SJCRH30 (cell line): ENCODE measurements at places on chromosomes 4 and X. TPM values are rescaled to one million over a fixed set of nuclear protein-coding genes. Genes with fewer than 3 reads are reported as not detected.
A peak's percentile ranks its signal among the peaks of the same experiment; 100 is the strongest.

GRCh38 chr4:8840006-8840793, 31.4 kb downstream of the HMX1 start:
- no peak overlapping the region for H3K4me3 ChIP-seq
- no peak for DNase-seq
- 0 out of 2 replicates have a peak, but pooled peaks cover 6% of the 10 kb centered on the region for H3K27me3 ChIP-seq
- H3K36me3 ChIP-seq, result no peaks in the 10 kb centered on the region
- no peak overlapping the region for H3K27ac ChIP-seq

- no peaks in the 10 kb centered on the region for H3K27me3 ChIP-seq
- H3K27ac ChIP-seq, result no peak overlapping the region
Observed at GRCh38 chr4:124708517-124709300, 3.8 kb downstream of the ANKRD50 start.

DNA sequence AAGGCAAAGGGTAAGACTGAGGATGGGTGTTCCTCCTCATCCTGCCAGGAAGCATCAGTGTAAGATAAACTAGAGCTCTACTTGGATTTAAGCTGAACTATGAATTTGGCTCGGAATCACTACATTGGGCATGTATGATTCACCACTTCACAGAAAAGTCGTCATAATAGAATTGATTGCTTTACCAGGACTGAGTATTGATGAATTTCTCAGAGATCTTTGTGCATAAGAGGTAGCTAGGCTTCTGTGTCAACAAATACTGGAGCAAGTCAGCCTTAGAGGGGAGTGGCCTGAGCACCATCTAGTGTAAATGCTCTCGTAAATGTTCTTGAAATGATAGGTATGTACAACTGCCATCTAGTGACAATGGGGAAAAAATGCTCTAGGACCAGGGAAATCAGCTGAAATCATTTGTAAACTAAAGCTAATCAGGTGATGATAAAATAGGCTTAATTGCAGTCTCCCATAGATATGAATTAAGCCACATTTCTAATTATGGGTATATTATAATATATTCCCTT, 309.5 kb upstream of the FMR1 start:
- no peak overlapping the region for H3K4me3 ChIP-seq
- H3K27ac ChIP-seq, result no peak overlapping the region

Gene BRCC3
- 16.6 and 17.5 TPM in 2 replicates for total RNA-seq

DNA sequence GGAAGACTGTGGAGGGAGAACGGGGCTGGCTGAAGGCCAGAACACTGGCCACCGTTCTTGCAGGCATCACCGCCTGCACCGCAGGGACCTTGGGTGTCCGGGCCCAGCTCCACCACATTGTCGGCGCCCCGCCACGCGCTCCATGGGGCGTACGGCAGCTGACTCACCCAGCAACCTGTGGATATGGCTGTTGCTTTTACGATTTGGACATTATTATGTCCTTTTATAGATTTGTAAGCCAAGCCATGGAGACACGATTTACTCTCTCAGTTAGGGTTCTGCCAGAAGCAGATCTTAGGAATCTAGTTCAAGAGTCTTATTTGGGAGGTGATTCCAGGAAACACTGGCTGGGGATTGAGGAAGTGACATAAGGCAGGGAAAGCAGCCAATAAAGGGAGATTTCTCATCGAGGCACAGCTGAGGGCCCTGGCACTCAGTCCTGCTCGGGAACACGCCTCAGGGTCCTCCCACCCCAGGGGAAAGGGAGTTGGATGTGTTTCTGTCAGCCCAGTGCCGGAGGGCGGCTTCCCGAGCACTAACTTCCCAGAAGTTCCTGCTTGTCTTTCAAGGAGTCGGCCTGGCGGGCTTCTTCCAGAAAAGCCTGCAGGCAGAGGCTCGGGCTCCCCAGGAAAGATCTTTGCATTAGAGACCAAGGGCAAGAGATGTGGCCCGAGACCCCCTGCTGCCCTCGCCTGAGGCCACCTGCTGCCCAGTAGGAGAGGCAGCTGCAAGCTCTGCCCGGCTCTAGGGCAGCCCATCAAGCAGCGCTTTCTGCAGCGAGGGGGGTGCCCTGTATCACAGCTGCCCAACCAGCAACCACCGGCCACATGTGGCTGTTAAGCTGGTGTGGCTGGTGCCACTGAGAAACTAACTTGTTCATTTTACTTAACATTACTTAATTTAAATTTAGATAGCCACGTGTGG, 52.9 kb downstream of the CRMP1 start:
- no peak for DNase-seq
- peaks cover 11% of the 10 kb centered on the region; the same call in 1 of the 2 replicates for H3K4me1 ChIP-seq
- H3K36me3 ChIP-seq, result peaks cover 41% of the 10 kb centered on the region
- H3K27me3 ChIP-seq, result no peaks in the 10 kb centered on the region

- H3K27ac ChIP-seq, result no peak overlapping the region
- H3K27me3 ChIP-seq, result no peaks in the 10 kb centered on the region
- DNase-seq, result no peak
- H3K4me1 ChIP-seq, result no peaks in the 10 kb centered on the region
Observed at GRCh38 chrX:136586386-136586785, 54.4 kb downstream of the VGLL1 start.

DNA sequence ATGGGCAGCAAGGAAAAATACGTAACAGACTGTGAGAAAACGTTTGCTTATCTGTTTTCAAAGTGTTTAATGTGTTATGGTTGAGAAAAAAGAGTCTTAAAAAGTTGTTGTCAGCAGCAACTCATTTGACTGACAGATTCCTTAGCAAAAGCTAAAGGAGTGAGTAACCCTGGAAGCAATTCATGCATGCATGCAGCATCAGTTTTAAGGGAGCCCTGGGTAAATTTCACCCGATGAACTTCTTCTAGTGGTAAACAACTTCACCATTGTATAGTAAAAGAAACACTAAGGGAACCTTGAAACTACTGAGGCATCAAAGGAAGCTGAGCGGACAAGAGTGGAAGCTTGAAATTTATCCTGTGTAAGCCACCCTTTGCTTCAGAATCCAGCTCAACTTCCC, 583.2 kb upstream of the INTU start:
- H3K27ac ChIP-seq, result no peak overlapping the region
- H3K27me3 ChIP-seq, result no peaks in the 10 kb centered on the region

Gene CT45A3
- not detected in 2 replicates for total RNA-seq

GRCh38 chr4:150625033-150625432, 43.1 kb downstream of the MAB21L2 start:
- no peaks in the 10 kb centered on the region for H3K27me3 ChIP-seq
- no peak overlapping the region for H3K27ac ChIP-seq
- H3K4me3 ChIP-seq, result no peak overlapping the region
- H3K4me1 ChIP-seq, result no peaks in the 10 kb centered on the region
- H3K36me3 ChIP-seq, result no peaks in the 10 kb centered on the region

- no peaks in the 10 kb centered on the region for H3K27me3 ChIP-seq
- H3K4me3 ChIP-seq, result no peak overlapping the region
- no peaks in the 10 kb centered on the region for H3K36me3 ChIP-seq
- H3K4me1 ChIP-seq, result no peaks in the 10 kb centered on the region; the same call in 1 of the 2 replicates
- H3K27ac ChIP-seq, result no peak overlapping the region
Observed at GRCh38 chr4:165810726-165811125, 62.3 kb upstream of the TLL1 start.

Gene NIPAL1
- 0.04 and 0.05 TPM in 2 replicates for total RNA-seq

DNA sequence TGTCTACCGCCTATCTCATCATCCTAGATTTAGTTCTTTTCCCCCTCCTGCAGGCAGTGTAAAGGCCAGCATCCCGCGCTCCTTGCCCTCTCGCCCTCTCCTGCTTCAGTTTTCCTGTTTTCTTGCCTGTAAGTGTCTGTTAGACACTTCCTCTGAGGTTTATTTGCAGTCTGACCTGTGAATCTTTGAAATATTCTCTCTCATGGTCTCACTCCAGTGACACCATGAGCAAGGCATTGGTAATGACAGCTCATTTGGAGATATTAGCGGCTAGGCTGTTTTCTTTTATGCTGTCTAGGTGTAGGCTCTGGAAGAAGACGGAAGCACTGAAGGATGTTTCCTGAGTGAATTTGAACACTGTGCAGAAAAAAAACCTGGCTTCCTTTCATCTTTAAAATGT, 179.6 kb downstream of the KDR start:
- H3K36me3 ChIP-seq, result no peaks in the 10 kb centered on the region
- no peaks in the 10 kb centered on the region for H3K4me1 ChIP-seq
- H3K27me3 ChIP-seq, result no peaks in the 10 kb centered on the region; the same call in 1 of the 2 replicates
- no peak overlapping the region for H3K4me3 ChIP-seq
- no peak for DNase-seq

Gene FAAH2
- total RNA-seq, result 6.2 and 9.4 TPM in 2 replicates

DNA sequence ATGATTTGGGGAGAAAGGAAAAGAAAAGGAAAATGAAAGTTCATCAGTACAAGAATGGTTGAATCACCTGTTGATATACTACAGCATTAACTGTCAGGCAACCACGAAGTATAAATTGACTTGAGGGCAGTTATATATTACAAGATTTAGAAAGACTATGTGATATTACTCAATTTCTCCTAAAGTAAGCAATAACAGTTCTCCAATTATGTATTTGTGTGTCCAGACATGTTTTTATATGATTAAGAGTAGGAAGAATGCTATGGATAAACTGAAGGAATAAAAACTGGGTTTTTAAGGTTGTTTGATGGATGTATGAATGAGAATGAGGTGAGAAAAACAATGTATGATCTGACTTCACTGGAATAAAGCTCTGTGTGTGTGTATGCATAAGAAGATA, 2234.4 kb downstream of the ARAP2 start:
- no peaks in the 10 kb centered on the region for H3K4me1 ChIP-seq
- DNase-seq, result no peak
- no peaks in the 10 kb centered on the region for H3K27me3 ChIP-seq
- no peak overlapping the region for H3K4me3 ChIP-seq
- H3K36me3 ChIP-seq, result no peaks in the 10 kb centered on the region
- H3K27ac ChIP-seq, result no peak overlapping the region

- H3K36me3 ChIP-seq, result no peaks in the 10 kb centered on the region
- H3K27me3 ChIP-seq, result no peaks in the 10 kb centered on the region
- no peak overlapping the region for H3K27ac ChIP-seq
- H3K4me1 ChIP-seq, result peaks cover 6% of the 10 kb centered on the region
Observed at GRCh38 chrX:74383611-74384010, 37.7 kb upstream of the SLC16A2 start.

Gene SLC39A8
- 0.13 TPM in 1 of 2 replicates, not detected in the other for total RNA-seq

Gene USP9X
- total RNA-seq, result 62.7 and 72.9 TPM in 2 replicates

- peaks cover 5% of the 10 kb centered on the region; the same call in 1 of the 2 replicates for H3K36me3 ChIP-seq
- H3K27ac ChIP-seq, result no peak overlapping the region
- no peaks in the 10 kb centered on the region for H3K4me1 ChIP-seq
- no peaks in the 10 kb centered on the region for H3K27me3 ChIP-seq
Observed at GRCh38 chr4:147913137-147913536, 181.2 kb downstream of the ARHGAP10 start.

GRCh38 chr4:52059372-52059771, 8.3 kb downstream of the SPATA18 start:
- H3K27me3 ChIP-seq, result no peaks in the 10 kb centered on the region
- no peak for DNase-seq
- H3K27ac ChIP-seq, result no peak overlapping the region
- no peaks in the 10 kb centered on the region for H3K36me3 ChIP-seq

- H3K4me1 ChIP-seq, result no peaks in the 10 kb centered on the region
- H3K4me3 ChIP-seq, result no peak overlapping the region
- no peak for DNase-seq
- H3K27me3 ChIP-seq, result peaks cover 9% of the 10 kb centered on the region
- H3K27ac ChIP-seq, result no peak overlapping the region
Observed at GRCh38 chrX:12685541-12685940, 105.7 kb upstream of the PRPS2 start.

DNA sequence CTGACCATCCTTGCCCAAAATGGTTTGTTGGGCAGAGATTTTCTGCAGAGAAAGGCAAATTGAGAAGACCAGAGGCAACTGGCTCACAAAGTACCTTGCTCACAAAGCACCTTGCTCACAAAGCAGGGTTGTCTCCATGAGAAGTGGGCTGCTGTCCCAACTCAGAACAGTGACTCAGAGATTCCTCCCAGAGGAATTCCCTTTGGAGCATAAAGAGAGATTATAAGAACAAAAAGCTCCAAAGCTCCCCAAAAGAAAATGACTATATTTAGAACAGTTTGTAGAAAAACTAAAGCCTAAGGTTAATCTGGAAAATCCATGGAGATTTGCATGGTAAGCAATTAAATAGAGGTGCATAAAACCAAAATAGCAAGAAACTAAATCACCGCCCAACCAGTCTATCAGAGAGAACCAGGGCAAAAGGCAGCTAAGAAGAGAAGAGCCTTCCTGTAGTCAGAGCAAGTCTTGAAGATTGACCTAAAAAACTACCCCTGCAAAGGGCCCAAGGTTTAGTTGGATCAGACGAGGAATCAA, 731.4 kb downstream of the FAT4 start:
- H3K36me3 ChIP-seq, result no peaks in the 10 kb centered on the region
- no peak overlapping the region for H3K27ac ChIP-seq
- peaks cover under 1% of the 10 kb centered on the region for H3K4me1 ChIP-seq
- no peaks in the 10 kb centered on the region for H3K27me3 ChIP-seq
- no peak overlapping the region for H3K4me3 ChIP-seq

Gene DNAAF6
- not detected in 2 replicates for total RNA-seq

DNA sequence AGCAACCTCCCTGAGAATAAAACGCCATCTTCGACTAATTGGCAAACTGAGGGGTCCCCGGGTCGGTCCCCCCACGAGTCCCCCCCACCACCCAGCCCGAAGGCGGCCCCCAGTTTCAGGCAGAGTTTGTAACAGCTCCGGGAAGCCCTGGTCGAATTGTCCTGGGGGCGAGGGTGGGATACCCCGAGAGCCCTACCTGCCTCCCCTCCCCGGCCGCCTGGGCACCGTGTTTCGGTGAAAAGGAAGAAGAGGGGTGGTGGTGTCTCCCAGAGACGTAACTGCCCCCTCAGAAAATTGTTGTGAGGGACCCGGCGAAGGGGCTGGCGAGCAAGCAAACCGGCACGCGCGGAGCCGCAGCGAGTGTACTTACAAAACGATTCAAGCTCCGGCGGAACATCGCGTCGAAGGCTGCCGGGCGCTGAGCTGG, 1.2 kb downstream of the ATP11C start:
- H3K27ac ChIP-seq, result peak overlapping the region; percentile 75
- peak overlapping the region; percentile 94 for H3K4me3 ChIP-seq
- no peaks in the 10 kb centered on the region for H3K27me3 ChIP-seq
- H3K36me3 ChIP-seq, result no peaks in the 10 kb centered on the region
- H3K4me1 ChIP-seq, result 0 out of 2 replicates have a peak, but pooled peaks cover 5% of the 10 kb centered on the region

DNA sequence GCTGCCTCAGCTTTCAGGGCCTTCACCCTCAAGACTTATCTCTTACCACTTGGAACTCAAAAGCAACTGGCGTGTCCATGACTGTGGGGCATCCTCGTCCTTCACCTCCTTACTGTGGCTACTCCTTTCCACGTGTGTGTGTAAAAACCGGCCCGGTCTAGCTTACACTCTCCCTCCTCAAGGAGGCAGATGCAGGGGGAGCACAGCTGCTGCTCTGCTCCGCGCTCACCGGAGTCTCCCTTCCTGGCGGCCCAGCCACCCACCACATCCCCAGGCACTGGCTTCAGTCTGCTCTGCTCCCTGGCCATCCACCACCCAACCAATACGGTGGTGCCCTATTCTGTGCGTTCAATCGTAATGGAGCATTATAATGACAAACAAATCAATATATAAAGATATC, 8.3 kb downstream of the RNF212 start:
- H3K27me3 ChIP-seq, result no peaks in the 10 kb centered on the region
- H3K4me3 ChIP-seq, result no peak overlapping the region
- no peak for DNase-seq
- H3K36me3 ChIP-seq, result 0 out of 2 replicates have a peak, but pooled peaks cover 2% of the 10 kb centered on the region

Gene TRIM61
- not detected in 2 replicates for total RNA-seq

- peaks cover 4% of the 10 kb centered on the region; the same call in 1 of the 2 replicates for H3K4me1 ChIP-seq
- no peak overlapping the region for H3K27ac ChIP-seq
- no peaks in the 10 kb centered on the region for H3K36me3 ChIP-seq
- DNase-seq, result peak; percentile 25
- H3K4me3 ChIP-seq, result no peak overlapping the region
Observed at GRCh38 chrX:154531626-154532025, 15.0 kb downstream of the G6PD start.
